Tibial nerve (tissue), 4 donors: ENCODE measurements at places on chromosomes 11 and 22. TPM values are rescaled to one million over a fixed set of nuclear protein-coding genes. Genes with fewer than 3 reads are reported as not detected.

Gene CARD10
- total RNA-seq: 16.3 TPM

Gene SUSD2
- total RNA-seq: 9.6 TPM

Gene OR5A1
- not detected for total RNA-seq

Gene MS4A1
- not detected for total RNA-seq

Gene SPECC1L
- 42.2 TPM for total RNA-seq

Gene DDTL
- total RNA-seq: 4.6 TPM

Gene TMEM179B
- 97.1 TPM for total RNA-seq

DNA sequence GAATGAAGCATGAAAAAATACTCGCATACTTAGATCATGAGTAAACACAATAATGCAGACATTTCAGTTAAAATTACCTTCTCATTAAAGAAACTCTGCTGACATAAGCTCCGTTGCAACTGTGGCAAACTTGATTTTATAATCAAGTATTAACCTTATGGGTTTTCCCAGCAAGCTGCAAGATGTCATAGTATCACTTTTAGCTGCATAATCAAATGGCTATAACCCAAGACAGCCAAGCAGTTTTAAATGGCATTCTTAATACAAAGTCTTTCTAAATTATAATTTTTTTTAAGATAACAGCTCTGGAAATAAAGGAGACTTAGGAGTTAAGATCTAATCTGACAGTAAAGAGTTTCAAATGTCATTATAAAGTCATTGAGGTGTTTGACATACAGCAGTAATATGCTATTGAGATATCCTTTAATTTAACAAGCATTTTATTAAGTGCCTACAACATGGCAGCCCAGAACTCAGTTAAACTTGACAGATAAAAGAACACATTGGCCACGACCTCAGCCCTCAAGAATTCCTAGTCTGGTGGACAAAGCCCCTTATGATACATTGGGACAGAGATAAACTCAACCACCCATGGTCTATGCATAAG is 163.1 kb upstream of the FAT3 start:
- no peak overlapping the region for H3K4me3 ChIP-seq
- H3K27me3 ChIP-seq: no peaks in the 10 kb centered on the region
- no peak overlapping the region for H3K27ac ChIP-seq

DNA sequence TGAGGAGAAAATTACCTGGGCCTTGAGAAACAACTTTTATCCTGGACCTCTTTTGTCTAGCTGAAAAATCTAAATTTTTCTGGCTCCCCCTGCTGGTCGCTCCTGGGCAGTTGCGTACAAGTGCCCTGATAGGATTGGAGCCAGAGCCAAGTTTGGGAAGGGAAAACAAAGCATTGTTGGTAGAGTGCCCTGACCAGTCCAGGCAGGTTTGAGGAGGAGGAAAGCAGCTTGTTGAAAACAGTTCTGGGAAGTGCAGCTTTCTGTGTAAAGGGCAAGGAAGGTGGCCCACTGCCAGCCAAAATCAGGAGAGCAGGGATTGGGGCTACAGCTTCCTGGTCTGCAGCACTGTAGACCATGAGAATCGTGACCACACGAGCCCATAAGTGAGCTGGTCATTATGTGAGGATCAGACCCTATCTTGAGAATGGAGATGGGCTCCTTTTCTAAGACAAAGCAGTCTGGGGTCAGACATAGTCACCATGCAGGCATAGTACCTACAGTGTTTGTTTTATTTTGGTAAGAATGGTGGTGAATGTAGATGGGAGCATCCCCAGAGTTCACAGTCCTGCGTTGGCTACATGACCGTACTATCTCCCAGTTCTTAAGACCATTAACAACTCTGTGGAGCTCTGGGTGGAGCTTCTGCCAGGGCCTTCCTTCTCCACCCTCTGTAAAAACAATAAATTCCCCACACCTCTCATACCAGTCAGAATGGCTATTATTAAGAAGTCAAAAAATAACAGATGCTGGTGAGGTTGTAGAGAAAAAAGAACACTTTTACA is 21.3 kb upstream of the PIK3IP1 start:
- peaks cover 13% of the 10 kb centered on the region for H3K4me1 ChIP-seq
- peak; percentile 81 for DNase-seq
- peak overlapping the region; percentile 70 for H3K27ac ChIP-seq
- no peak overlapping the region for H3K4me3 ChIP-seq

- no peaks in the 10 kb centered on the region for H3K36me3 ChIP-seq
- H3K4me1 ChIP-seq: peaks cover 5% of the 10 kb centered on the region
- no peak overlapping the region for H3K27ac ChIP-seq
- no peak for DNase-seq
- no peaks in the 10 kb centered on the region for H3K27me3 ChIP-seq
- H3K4me3 ChIP-seq: no peak overlapping the region
Measured at GRCh38 chr22:24514241-24515026, 19.3 kb downstream of the UPB1 start.

GRCh38 chr11:27694992-27695391 is 5.3 kb downstream of the BDNF start:
- DNase-seq: no peak
- H3K4me1 ChIP-seq: peaks cover 17% of the 10 kb centered on the region
- H3K27ac ChIP-seq: no peak overlapping the region
- no peak overlapping the region for H3K4me3 ChIP-seq
- H3K36me3 ChIP-seq: no peaks in the 10 kb centered on the region

- no peaks in the 10 kb centered on the region for H3K27me3 ChIP-seq
- H3K36me3 ChIP-seq: no peaks in the 10 kb centered on the region
- no peaks in the 10 kb centered on the region for H3K4me1 ChIP-seq
- no peak overlapping the region for H3K27ac ChIP-seq
- no peak overlapping the region for H3K4me3 ChIP-seq
Measured at GRCh38 chr11:86490582-86490981, 115.9 kb downstream of the CCDC81 start.

- no peaks in the 10 kb centered on the region for H3K36me3 ChIP-seq
- H3K4me1 ChIP-seq: peaks cover 44% of the 10 kb centered on the region
- no peak overlapping the region for H3K4me3 ChIP-seq
- no peaks in the 10 kb centered on the region for H3K27me3 ChIP-seq
Measured at GRCh38 chr11:61918938-61919704, 1.8 kb upstream of the RAB3IL1 start.

- H3K4me1 ChIP-seq: no peaks in the 10 kb centered on the region
- H3K4me3 ChIP-seq: no peak overlapping the region
- no peaks in the 10 kb centered on the region for H3K27me3 ChIP-seq
Measured at GRCh38 chr11:33185756-33186155, 24.5 kb upstream of the CSTF3 start.

- H3K36me3 ChIP-seq: peaks cover 8% of the 10 kb centered on the region
- H3K4me3 ChIP-seq: no peak overlapping the region
- DNase-seq: no peak
- no peaks in the 10 kb centered on the region for H3K27me3 ChIP-seq
- peaks cover 5% of the 10 kb centered on the region for H3K4me1 ChIP-seq
Measured at GRCh38 chr11:67627812-67628624, 1.7 kb downstream of the NUDT8 start.

DNA sequence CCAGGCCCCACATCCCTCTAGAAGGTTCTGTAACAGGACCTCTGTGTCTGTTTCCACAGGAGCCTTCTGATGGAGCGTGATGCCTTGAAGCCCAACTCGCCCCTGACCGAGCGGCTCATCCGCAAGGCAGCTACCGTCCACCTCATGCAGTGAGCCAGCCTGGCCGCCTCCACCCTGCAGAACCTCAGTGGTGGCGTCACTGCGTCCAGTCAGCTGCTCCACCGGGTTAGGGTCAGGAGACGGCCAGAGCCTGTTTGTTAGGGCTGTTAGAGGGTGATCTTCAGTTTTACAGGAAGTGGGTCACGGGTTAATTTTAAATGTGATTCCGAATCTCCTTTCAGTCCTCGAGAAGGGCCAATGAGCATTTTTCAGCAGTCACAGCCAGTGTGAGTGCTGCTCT is 3.9 kb upstream of the GTSE1 start:
- DNase-seq: no peak
- H3K4me3 ChIP-seq: no peak overlapping the region
- H3K36me3 ChIP-seq: peaks cover 3% of the 10 kb centered on the region
- no peak overlapping the region for H3K27ac ChIP-seq

GRCh38 chr22:32880505-32880892 is 79.0 kb downstream of the TIMP3 start:
- H3K4me1 ChIP-seq: no peaks in the 10 kb centered on the region
- no peaks in the 10 kb centered on the region for H3K27me3 ChIP-seq
- no peak overlapping the region for H3K4me3 ChIP-seq

DNA sequence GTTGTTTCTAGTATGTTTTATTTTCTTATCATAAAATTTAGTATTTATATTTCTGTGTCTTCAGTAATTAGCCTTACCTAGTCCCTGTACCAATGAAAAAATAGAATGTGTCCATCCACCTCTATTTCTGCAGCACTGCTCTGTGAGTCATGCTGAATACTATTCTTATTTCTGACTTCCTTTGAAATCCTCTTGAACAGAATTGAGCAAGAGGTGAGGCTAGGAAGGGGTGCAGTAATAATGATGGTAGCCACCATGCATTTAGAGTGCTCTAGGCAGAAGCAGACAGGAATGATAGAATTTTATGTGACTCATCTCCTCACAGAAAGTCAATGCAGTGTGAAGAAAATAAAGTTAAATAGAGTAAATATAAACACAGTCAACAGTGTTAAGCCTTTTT is 60.0 kb downstream of the OR10A6 start:
- H3K4me1 ChIP-seq: no peaks in the 10 kb centered on the region
- no peak overlapping the region for H3K27ac ChIP-seq
- no peaks in the 10 kb centered on the region for H3K36me3 ChIP-seq
- no peak overlapping the region for H3K4me3 ChIP-seq
- DNase-seq: no peak

- H3K4me3 ChIP-seq: no peak overlapping the region
- no peaks in the 10 kb centered on the region for H3K36me3 ChIP-seq
- DNase-seq: no peak
- H3K4me1 ChIP-seq: no peaks in the 10 kb centered on the region
Measured at GRCh38 chr11:42552786-42553185, 759.0 kb upstream of the API5 start.

DNA sequence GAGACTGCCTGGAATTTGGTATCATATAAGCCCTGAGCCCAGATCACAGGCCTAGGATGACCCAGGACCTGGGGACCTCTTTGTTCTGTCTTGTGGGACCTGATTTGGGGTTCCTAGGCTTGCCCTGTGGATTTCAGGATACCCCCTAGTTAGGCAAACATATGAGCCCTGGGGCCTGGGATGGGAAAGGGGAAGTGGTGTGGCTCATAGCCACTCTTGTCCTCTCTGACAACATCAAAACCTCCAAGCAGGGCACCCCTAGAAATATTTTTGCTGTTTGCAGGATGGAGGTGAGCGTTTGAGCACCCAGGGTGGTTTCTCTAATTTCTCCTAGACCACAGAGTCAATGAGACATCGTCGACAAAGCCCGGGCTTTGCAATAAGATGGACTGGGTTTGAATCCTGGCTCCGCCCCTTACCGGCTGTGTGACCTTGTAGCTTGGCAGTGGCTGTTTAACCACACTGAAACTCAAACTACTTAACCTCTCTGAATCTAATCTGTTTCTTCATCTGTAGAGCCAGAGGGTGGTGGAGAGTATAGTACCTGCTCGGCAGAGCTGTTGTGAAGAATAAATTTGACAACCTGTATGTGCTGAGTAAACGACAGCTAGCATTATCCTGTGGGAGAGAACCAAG is 5.3 kb upstream of the LRRC10B start:
- no peaks in the 10 kb centered on the region for H3K4me1 ChIP-seq
- H3K27ac ChIP-seq: no peak overlapping the region
- DNase-seq: no peak
- no peak overlapping the region for H3K4me3 ChIP-seq
- H3K36me3 ChIP-seq: no peaks in the 10 kb centered on the region

GRCh38 chr11:100984668-100985067 is 144.9 kb downstream of the PGR start:
- H3K36me3 ChIP-seq: no peaks in the 10 kb centered on the region
- no peaks in the 10 kb centered on the region for H3K4me1 ChIP-seq
- no peak overlapping the region for H3K4me3 ChIP-seq
- no peak for DNase-seq
- no peaks in the 10 kb centered on the region for H3K27me3 ChIP-seq
- H3K27ac ChIP-seq: no peak overlapping the region

DNA sequence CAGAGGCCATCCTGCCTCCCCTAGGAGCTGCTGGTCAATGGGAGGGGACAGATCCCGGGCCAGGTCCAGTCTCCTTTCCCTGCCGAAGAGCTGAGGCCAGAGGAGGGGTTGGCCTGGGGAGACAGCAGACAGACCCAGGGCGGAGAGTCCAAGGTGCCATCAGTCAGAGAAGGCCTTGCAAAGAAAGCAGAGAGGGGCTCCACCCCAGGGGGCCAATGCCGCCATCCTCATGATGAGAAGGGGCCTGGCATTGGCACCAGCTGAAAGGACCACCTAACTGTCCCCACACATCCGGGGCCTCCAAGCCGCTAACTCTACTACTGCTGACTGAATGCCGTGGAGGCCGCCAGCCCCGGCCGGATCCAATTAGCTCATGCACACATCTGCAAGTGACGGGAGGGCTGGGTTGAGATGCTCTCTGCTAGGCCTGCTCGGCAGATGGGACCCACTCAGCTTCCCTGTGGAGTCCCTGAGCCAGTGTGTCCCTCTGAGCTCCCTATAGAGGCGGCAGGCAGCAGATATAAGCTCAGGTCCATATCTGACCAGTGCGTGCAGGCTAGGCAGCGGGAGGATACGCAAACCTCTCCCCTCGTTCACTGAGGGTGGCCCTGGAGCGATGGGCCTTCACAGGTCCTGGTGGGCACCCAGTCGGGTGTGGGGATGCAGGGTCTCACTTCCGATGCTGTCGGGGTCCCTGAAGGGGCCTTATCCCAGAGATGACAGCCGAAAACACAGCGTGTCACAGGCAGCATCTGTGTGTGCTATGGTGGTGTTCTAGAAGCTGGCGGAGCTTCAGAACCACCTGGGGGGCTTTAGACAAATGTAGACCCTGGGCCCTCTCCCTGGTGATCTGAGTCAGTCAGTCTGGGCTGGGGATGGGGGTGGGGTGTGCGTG is 183.9 kb downstream of the CTTN start:
- H3K4me1 ChIP-seq: no peaks in the 10 kb centered on the region
- H3K27ac ChIP-seq: no peak overlapping the region
- H3K4me3 ChIP-seq: no peak overlapping the region
- H3K36me3 ChIP-seq: no peaks in the 10 kb centered on the region

DNA sequence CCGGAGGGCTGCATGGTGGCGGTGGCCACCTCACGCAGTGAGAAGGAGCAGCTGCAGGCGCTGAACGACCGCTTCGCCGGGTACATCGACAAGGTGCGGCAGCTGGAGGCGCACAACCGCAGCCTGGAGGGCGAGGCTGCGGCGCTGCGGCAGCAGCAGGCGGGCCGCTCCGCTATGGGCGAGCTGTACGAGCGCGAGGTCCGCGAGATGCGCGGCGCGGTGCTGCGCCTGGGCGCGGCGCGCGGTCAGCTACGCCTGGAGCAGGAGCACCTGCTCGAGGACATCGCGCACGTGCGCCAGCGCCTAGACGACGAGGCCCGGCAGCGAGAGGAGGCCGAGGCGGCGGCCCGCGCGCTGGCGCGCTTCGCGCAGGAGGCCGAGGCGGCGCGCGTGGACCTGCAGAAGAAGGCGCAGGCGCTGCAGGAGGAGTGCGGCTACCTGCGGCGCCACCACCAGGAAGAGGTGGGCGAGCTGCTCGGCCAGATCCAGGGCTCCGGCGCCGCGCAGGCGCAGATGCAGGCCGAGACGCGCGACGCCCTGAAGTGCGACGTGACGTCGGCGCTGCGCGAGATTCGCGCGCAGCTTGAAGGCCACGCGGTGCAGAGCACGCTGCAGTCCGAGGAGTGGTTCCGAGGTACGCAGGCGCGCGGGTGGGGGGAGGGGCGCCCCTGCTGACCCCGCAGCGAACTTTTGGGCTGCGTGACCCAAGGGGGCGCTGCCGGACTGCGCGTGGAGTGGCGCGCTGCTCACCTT is 670 bp downstream of the NEFH start:
- peak overlapping the region; percentile 21 for H3K4me3 ChIP-seq
- no peaks in the 10 kb centered on the region for H3K36me3 ChIP-seq
- DNase-seq: no peak
